ENCODE measurements at places on chromosomes 12 and 14.

GRCh38 chr14:91415794-91416743, 1.6 kb downstream of the CCDC88C start:
- DNase-seq: no peak

- DNase-seq: no peak
Measured at GRCh38 chr14:75213172-75213571, 36.8 kb upstream of the TMED10 start.

GRCh38 chr14:93974833-93975232, 1.5 kb downstream of the ASB2 start:
- no peak for DNase-seq

GRCh38 chr12:130832561-130833209, 6.4 kb downstream of the STX2 start:
- peak; percentile 59 for DNase-seq

DNA sequence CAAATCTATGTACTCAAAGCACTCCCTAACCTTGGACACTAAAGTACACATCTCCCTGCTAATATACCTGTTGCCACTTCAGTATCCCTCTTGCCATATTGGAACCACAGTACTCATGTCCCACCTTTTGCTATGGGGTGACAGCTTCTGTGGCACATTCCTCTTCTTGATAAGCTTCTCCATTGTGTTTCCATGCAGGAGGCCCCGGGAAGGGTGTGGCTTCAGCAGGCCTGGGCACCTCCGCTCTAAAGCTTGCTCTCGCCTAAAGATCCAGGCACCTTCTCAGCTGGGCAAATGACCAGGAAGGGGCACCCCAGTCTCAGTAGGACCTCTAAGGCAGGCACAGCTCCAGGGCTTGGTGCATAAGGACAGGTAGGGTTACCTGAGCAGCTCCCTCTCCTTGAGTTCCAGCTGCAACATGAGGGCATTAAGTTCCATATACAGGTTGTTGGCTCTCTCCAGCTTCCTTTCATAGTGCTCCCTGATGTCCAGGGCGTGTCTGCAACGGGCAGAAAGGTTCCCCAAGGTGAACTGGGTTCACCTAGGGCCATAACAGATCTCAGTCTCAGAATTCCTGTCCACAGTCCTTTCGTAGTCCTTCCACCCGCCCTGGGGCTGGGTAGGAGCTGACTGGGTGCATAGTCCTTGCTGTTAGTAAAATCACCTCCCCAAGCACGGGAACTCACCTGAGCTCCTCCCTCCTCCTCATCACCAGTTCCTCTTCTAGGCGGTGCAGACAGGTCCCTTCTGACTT, 15.9 kb downstream of the MAP3K12 start:
- DNase-seq: no peak

- no peak for DNase-seq
Measured at GRCh38 chr14:103021684-103022001, 35.7 kb downstream of the CDC42BPB start.

GRCh38 chr12:25323581-25323982, 72.9 kb upstream of the KRAS start:
- DNase-seq: no peak

GRCh38 chr12:9943240-9943639, 11.1 kb upstream of the CLEC2A start:
- DNase-seq: no peak
